ENCODE measurements at places on chromosomes 5 and 9.

GRCh38 chr9:114002986-114003350 is 75.1 kb downstream of the AMBP start:
- no peak for DNase-seq

- DNase-seq, result peak; percentile 68
Observed at GRCh38 chr5:17021602-17021932, 85.5 kb upstream of the MYO10 start.

GRCh38 chr5:166270712-166271111 is 2020.7 kb upstream of the WWC1 start:
- no peak for DNase-seq

DNA sequence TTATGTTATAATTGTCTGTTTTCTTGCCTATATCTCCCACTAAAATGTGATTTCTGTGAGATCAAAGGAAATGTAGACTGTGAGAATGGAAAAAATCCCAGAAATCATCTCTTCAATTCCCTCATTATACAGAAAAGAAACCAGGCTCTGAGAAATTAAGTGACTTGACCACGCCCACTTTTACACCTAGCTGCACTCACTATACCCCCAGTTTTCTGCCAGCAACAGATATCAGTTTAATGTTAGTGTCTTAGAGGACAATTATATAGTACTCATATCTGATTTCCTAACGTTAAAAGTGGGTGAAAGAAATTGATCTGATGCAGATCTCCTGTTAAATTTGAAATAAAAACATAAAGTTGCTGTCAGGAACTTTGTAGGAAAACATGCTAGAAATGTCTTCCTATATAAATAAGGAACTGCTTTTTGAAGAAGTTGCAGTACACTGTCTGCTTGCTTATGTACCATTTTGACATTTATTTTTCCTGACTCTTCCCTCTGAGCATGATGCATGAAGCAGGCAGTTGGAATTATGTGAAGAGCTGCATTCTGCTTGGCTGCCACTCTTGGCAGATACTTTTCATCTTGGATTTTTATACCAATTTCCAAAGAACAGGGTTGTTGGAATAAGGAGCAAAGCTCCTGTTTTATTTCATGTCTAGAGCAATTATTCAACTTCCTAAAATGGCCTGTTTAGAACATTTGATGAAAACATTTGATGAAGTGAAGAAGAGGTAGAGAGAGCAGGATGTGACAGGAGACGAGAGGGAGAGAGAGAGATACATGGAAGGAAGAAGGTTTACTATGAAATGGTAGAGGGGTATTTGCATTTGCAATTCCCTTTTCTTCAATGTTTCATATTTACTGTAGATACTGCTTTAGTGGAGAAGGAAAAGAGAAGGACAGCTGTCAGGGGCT is 57.3 kb upstream of the RICTOR start:
- DNase-seq, result no peak

- no peak for DNase-seq
Observed at GRCh38 chr9:28503573-28503972, 930.3 kb upstream of the C9orf72 start.

DNA sequence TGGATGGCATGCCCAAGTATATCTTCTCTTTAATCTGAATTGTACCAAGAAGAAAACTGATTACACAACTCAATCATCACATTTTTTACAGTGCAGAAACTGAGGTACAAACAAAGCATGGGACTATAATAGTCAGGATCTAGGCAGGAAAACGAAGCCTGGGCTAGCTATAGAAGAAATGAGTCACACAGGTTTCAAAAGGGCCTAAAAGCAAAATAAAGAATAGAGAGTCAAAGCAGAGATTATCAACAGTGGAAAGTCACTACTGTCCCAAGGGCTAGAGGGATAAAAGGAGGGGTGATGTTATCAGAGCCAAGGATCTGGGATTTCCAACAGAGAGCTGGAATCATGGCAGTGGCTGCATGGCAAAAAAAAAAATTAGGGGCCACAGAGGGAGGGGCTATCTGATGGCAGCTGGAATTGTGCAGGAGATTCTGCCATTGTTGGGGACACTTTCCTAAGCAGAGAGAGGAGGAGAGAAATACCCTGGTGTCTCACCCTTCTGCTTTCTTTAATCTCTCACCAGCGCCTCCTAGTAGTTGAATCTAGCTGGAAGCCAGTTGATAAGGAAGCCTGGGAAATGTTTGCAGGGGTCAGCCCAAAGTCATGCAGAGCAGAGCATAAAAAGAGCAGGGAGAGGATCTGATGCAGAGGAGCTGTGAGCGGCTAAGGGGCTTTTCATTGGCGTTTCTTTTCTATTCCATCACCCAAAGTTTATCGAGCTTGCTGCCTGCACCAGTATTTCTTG is 343.2 kb downstream of the ACTL7B start:
- peak; percentile 12 for DNase-seq

- DNase-seq, result no peak
Observed at GRCh38 chr9:7154003-7154619, 396.3 kb downstream of the KDM4C start.

- peak; percentile 21 for DNase-seq
Observed at GRCh38 chr9:136762915-136763648, 1.2 kb downstream of the LCN15 start.

- DNase-seq, result no peak
Observed at GRCh38 chr5:139825690-139826089, 30.1 kb downstream of the PSD2 start.

GRCh38 chr9:3526997-3527940 is 1.5 kb upstream of the RFX3 start:
- DNase-seq, result peak; percentile 11

GRCh38 chr5:109652096-109652495 is 37.6 kb upstream of the MAN2A1 start:
- peak; percentile 16 for DNase-seq

GRCh38 chr9:89457376-89457855 is 40.5 kb downstream of the SEMA4D start:
- DNase-seq, result no peak

DNA sequence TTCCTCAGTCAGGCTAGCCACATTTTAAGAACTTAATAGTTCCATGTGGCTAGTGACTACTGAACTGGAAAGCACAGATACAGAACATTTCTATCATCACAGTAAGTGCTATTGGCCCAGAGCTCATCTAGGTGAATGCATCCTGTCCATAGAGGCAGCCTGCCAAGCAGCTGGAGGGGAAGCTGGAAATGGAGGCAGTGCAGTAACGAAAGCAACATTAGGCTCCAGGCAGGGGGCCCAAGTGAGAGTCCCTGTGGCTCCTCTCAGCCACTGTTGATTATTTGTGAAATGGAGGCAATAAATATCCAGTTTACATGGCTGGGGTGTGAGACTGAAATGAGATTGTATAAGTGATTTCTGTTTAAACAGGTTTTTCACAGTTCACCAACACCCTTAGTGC is 227.2 kb upstream of the KLF9 start:
- DNase-seq, result peak; percentile 5

GRCh38 chr5:65630981-65631380 is 6.2 kb downstream of the SHLD3 start:
- DNase-seq, result no peak

GRCh38 chr5:56024810-56025150 is 30.0 kb upstream of the IL6ST start:
- DNase-seq, result no peak

DNA sequence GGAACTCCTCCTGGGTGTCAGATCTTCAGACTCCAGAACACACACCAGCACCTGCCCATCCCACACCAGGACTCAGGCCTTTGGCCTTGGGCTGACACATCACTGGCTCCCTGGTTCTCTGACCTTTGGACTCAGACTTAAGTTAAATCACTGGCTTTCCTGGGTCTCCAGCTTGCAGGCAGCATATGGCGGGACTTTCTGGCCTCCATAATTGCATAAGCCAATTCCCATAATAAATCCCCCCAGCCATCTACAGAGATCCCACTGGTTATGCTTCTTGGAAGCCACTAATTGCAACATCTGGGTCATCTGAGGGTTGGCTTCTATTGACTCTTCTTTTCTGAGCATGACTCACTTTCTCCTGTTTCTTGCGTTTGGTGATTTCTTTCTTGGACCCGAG is 80.3 kb upstream of the SARDH start:
- DNase-seq, result peak; percentile 19

DNA sequence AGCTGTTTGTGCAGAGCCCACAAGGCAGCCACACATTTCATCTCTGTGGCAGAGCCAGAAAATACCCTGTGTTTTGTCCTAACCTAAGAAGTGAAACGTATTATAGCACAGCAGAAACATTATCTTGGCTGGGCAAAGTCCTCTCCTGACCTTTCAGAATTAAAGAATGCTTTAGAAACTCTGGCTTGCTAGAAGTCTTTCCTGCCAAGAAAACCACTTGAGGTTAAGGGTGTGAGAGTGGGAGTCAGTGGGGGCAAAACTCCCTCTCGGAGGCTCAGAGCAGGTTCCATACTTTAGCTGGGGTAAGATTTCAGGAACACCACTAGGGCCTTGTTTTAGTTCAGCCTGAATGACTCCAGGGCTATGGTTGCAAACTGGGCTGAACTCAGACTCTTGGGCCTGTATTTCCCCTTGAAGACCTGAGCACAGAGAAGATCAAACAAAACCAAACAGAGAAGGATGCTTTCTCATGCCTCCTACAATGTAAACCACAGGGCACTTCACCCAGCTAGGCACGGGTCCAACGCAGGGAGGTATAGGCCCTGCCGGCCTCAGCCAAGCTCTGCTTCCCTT is 48.0 kb downstream of the ZNF366 start:
- no peak for DNase-seq

GRCh38 chr5:147751-148150 is 43.5 kb upstream of the LRRC14B start:
- DNase-seq, result no peak

DNA sequence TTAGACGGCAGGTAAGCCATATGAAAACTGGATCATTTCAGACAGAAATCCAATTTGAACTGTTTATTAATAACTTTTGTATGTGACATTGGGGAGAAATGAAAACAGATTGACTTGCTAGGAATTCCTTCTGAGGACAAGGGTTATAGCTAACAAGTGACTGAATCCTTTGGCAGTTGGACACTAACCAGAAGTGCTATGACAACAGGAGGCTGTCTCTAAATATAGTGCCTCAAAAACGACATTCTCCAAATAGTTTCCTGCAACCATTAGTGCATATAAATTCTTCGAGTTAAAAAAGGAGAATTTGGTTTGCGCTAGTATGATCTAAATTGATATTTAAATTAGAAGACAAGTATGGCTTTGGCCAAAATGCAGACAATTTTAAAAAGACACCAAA is 338.6 kb downstream of the PTPRD start:
- no peak for DNase-seq

DNA sequence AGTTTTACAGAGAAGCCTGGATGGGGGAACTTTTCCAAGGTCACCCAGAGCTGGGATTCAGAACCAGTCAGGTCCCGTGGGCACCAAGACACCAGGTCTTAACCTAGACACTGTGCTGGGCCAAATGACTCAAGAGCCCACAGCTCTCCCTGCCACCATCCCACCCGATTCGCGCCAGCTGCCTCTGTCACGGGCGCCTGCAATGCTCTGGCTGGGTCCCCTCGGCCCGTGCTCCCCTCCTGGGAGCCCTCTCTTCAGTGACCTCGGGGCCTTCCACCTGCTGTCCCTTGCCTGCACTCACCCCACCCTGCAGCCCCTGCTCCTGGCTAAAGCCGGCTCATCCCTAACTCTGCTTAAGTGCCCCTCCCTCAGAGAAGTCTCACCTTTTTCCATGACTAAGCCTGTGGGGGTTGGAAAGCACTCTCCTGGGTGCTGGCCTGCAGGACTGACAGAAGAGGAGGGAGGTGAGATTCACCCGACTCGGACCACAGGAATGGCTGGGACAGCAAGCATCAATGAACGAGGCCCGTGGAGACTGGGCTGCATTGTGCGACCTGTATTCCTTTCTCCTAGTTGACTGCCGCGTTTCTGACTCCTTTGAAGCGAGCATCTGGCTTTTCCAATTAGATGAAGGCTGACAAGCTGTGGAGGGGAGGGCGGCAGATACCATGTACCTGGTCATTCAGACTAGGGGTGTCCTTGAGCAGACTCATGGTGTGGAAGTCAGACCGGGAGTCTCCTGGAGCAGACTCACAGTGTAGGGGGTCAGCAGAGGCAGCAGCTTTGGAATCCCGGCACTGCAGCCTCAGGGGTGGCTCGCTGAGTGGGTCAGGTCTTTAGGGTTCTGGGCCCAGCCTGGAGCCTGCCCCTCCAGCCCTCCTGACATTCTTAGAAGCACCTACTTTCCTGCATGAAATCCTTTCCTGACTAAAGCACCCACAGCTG is 5.8 kb upstream of the IL4 start:
- DNase-seq, result no peak

GRCh38 chr9:136137321-136138265 is 18.9 kb upstream of the TMEM250 start:
- DNase-seq, result no peak

DNA sequence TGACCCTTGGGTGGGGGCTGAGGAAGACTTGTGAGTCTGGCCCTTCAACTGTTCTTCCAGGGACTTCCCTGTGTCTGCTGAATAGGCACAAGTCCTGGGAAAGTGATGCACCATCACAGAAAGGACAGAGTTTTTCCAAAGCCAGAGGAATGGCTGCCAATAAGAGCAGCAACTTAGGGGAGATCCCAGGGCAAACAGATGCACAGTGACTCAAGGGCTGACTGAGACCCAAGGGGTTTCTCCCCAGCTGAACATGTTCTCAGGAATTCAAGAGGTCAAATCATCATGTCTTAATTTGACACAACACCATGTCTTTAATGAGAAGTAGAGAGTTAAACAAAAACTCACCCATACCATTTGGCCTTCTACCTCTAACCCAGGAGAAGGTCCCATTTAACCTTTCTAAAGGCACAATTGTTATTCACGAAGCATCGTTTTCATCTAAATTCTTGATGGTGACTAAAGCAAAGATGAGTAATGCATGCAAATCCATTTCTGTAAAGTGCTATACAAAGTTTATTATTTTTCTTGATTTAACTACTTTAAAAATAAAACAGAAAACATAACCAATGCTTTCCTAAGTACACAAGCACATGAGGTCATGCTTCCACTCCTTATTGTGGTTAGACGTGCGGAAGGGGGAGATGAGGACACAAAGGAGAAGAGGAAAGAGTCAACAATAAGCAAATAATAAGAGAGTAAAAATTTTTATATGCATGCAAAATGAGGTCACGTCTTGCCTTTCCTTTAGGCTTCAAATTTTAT is 324.1 kb downstream of the PLK2 start:
- peak; percentile 62 for DNase-seq

- no peak for DNase-seq
Observed at GRCh38 chr5:167595196-167595595, 696.2 kb upstream of the WWC1 start.

GRCh38 chr9:20732118-20732517 is 48.1 kb downstream of the FOCAD start:
- DNase-seq, result peak; percentile 72

GRCh38 chr9:126664900-126665643 is 51.3 kb downstream of the LMX1B start:
- no peak for DNase-seq

- DNase-seq, result peak; percentile 21
Observed at GRCh38 chr5:57989378-57989777, 470.5 kb downstream of the PLK2 start.

Measured in EH (cell line).